ENCODE measurements at places on chromosomes 11 and 22. TPM values are rescaled to one million over a fixed set of nuclear protein-coding genes. Genes with fewer than 3 reads are reported as not detected.

The SYT13 gene
- total RNA-seq: not detected

The GDPD4 gene
- total RNA-seq: not detected

The OR5AR1 gene
- not detected for total RNA-seq

The P4HA3 gene
- total RNA-seq: 0.71 TPM

The LDHAL6A gene
- not detected for total RNA-seq

The FAM181B gene
- total RNA-seq: 1.1 TPM

The RAPSN gene
- total RNA-seq: not detected

The PAMR1 gene
- total RNA-seq: 4.5 TPM

The KRTAP5-10 gene
- total RNA-seq: not detected

The TRIM21 gene
- total RNA-seq: 13.8 TPM

The HBG2 gene
- not detected for total RNA-seq

The CRYBB3 gene
- total RNA-seq: not detected

The SNX32 gene
- total RNA-seq: 0.56 TPM

The TMEM45B gene
- total RNA-seq: 53.2 TPM

The TRPM5 gene
- not detected for total RNA-seq

The SLC5A12 gene
- not detected for total RNA-seq

The ANO1 gene
- 15.3 TPM for total RNA-seq

The CD44 gene
- 419 TPM for total RNA-seq
